AG09309 (cell line): ENCODE measurements at places on chromosomes 11 and 22.

- no peak for DNase-seq
Observed at GRCh38 chr11:11814614-11815452, 26.9 kb upstream of the USP47 start.

GRCh38 chr11:57485217-57485990, 25.1 kb downstream of the RTN4RL2 start:
- DNase-seq: no peak

DNA sequence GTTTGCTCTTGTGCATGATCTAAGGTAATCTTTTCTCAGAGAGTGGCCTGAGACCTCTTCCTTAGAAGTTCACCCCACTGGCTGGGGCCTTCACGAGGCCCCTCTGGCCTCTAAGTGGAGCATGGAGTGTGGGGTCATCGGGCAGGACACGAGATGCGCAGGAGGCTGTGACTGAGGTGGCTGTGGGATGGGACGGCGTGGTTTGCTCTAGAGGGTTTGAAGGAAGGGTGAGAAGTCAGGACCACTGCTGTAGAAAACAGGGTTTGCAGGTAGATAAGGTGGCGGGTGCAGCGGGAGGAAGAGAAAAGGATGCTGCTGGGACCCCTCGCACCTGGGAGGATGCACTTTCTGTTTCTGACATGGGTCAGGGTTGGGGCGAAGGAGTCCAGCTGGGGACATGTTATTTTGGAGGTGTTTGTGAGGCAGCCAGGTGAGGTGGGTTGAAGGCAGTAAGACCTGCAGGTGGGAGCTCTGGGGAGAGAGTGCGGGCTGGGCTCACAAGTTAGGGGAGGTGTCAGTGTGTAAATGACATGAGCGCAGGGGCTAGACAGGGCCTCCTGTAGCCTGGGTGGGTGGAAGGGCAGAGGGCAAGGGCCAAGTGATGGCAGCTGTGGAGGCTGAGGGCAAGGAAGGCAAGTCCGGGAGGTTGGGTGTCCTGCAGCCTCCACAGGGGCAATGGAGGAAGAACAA, 62.5 kb downstream of the KCNQ1 start:
- no peak for DNase-seq

DNA sequence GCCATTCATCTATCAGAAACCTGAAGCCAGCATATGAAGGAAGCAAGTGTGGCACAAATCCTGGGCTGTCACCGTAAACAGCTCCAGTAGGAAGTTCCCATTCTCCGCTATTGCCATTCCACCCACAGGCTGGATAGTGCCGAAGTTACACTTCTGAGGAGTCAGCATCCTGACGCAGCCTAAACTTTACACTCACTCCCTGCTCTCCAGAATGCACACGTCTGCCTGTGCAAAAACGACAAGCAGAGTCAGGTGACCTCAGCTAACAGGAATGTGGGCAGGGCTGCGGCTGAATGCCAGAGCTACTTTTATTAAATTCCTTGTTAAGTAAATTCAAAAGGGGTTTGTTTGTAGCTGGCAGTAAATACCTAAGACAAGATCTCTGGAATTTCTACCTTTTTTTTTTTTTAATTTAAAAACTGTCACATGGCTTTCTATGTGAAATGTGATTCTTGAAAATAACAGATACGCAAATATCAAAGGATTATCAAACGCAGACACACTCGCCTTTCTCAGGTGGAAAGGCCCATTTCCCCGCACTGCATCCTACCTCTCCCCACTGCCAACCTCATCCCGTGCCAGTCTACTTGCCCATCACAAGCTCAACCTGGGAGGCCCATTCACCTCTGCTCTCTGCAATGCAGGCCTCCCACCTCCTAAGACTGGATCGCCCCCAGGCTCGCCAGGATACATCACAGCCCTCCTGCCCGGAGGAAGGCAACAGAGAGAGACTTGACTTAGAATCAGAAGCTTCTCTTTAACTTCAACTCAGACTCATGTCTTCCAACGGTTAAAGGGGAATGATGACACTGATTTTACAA, 33.5 kb downstream of the NFRKB start:
- DNase-seq: peak; percentile 88

- no peak for DNase-seq
Observed at GRCh38 chr11:96486890-96487611, 97.2 kb downstream of the JRKL start.

DNA sequence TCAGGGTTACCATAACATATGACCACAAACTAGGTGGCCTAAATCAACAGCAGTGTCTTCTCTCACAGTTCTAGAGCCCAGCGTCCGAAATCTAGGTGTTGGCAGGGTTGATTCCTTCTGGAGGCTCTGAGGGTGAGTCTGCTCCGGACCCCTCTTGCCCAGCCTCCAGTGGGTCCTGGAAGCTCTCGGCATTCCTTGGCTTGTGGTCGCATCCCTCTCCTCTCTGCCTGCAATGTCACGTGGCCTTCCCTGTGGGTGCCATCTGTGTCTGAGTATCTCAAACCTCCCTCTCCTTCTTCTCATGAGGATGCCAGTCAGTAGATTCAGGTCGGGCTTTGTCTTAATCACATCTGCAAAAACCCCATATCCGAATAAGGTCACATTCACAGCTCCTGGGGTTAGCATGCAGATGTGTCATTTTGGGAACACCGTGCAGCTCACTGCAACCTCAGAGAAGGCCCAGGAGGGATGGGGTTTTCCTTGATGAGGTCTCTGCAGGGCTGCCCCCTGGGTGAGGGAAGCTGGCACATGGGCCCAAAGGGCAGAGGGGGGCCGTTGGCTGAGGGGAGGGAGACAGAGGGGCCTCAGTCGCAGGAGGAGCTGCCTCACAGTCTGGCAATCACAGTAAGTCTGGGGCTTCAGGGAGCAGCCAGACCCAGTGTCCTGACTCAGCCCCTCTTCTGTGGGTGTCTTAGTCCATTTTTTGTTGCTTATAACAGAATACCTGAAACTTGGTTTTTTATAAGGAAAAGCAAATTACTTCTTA, 41.2 kb downstream of the PARVG start:
- no peak for DNase-seq

- DNase-seq: no peak
Observed at GRCh38 chr11:68963779-68964178, 17.0 kb downstream of the MRGPRD start.

DNA sequence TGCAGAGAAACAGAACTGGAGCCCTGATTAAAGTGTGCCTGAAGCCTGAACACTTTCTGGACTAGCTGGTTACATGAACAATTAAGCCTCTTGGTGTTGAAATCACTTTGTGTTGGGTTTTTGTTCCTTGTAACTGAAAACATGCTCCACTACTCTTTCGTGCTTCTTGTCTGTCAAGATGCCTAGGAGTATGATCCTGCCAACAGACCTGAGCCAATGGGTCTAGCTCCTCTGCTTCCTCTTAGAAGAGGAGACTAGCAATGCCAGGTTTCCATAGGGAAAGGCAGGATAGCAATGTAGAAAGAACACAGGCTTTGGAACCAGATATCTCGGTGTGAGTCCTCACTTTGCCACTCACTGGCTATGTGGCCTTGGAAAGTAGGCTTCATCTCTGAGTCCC, 40.3 kb downstream of the IRAG1 start:
- DNase-seq: no peak

GRCh38 chr11:124643042-124643604, 20.5 kb downstream of the TBRG1 start:
- DNase-seq: no peak

GRCh38 chr11:98358551-98358950, 662.2 kb upstream of the CNTN5 start:
- no peak for DNase-seq

GRCh38 chr11:115674176-115674936, 170.1 kb upstream of the CADM1 start:
- DNase-seq: peak; percentile 24

DNA sequence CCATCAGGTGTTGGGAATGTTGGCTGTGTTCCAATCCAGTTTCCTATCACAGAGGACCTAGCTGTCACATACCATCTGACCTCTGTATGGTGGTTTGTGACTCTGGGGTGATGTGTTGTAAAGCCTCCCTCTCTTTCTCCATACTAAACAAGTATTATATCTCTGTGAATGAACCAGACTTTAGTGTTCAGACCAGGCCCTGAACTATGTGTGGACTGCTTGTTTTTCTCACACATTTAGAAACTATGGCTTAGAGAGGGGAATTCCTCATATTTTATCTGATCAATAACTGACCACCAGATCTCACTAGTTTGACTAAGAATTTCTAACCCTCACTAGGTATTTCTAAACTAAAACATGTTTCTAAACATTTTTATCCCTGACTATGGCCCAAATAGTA, 17.5 kb downstream of the NCR3LG1 start:
- no peak for DNase-seq

DNA sequence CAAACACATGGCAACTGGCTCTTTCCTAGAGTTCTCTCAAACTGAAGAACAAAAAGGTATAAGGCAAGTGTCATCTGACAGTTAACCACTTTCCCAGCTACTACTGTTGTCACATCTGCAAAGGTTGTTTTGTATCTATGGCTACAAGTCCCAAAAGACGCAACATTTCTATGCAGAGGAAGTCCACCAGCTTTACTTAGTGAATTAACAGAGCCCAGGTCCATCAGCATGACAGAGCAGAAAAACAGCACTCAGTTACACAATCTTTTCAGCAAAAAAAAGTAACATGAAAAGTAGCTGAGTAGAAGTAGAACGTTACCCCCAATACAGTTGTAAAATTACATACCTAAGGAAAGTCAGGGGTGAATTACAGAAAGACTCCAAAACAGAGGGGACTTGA, 12.1 kb downstream of the CPSF7 start:
- DNase-seq: no peak

GRCh38 chr11:86671531-86672006, 847 bp downstream of the ME3 start:
- DNase-seq: no peak
